ENCODE measurements at places on chromosomes 5 and 9.

- DNase-seq: no peak
These were observed 3.9 kb downstream of the FNIP1 start for GRCh38 chr5:131792896-131793295.

DNA sequence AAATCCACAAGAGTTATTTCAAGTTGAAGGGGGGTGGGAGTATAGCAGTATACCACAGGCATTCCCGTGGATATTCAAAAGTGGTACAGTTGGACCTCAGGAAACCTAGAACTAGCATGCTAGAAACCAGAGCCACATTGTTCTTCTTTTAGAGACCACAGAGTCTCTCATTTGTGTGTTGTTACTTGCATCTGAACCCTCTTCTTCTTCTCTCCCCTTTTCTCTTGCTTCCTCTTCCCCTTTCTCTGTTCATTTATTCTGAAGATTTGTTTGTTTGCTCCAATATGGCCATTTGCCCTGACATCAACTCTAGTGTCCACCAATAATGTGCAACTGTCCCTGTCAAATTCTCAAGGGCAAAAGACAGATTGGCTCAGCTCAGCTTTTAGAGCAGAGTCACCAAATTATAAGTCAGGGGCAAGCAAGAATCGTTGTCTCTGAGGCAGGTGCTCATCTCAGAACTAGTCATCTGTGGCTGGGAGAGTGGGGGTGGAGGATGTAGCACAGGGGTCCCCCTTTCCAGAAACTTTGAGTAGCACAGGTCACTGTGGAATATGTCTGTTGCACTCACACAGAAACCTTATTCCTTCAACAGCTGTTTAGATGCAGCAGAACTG lies 321.1 kb downstream of the ARRDC3 start:
- DNase-seq: no peak

DNA sequence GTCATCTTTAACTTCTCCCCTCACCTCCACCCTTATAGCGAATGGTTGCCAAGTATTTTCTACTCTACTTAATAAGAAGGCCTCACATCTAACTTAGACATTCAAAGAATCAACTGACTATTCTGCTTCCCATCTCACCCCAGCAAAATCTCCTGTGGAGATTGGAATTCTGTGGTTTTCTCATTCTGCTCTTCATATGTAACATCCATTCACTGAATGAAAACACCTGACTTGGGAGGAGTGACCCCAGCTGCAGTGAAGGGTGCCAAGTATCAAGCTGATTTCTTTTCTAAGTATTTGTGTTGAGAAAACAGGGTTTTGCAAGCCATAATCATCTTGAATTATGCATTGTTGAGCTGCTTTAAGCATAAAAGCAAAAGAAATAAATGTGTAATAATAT lies 42.5 kb upstream of the TAF1L start:
- no peak for DNase-seq

DNA sequence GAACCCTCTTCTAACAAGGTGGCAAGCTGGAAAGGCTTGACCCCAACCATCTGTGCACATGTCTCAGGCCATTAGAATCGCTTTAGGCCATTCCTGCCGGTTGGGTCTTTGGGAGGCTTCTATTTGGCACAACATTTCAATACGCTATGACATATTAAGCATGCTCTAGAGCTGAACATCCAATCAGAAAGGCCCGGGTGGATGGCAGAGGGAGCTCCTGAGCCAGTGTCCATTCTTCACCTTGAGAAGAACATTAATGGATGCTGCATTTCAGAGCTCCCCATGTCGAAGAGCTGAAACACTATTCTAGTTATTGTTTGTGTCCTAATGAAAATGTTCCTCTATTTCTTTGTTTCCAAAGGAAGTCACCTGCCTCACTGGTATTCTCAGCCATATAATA lies 12.8 kb downstream of the SPATA9 start:
- no peak for DNase-seq

GRCh38 chr9:109456811-109457210 lies 41.3 kb downstream of the PTPN3 start:
- DNase-seq: no peak

- no peak for DNase-seq
These were observed 26.1 kb downstream of the PWWP2A start for GRCh38 chr5:160092960-160093707.

GRCh38 chr5:127088251-127088650 lies 14.9 kb upstream of the C5orf63 start:
- no peak for DNase-seq

- DNase-seq: no peak
These were observed 12.1 kb upstream of the ATP6V0E1 start for GRCh38 chr5:172971482-172971881.

DNA sequence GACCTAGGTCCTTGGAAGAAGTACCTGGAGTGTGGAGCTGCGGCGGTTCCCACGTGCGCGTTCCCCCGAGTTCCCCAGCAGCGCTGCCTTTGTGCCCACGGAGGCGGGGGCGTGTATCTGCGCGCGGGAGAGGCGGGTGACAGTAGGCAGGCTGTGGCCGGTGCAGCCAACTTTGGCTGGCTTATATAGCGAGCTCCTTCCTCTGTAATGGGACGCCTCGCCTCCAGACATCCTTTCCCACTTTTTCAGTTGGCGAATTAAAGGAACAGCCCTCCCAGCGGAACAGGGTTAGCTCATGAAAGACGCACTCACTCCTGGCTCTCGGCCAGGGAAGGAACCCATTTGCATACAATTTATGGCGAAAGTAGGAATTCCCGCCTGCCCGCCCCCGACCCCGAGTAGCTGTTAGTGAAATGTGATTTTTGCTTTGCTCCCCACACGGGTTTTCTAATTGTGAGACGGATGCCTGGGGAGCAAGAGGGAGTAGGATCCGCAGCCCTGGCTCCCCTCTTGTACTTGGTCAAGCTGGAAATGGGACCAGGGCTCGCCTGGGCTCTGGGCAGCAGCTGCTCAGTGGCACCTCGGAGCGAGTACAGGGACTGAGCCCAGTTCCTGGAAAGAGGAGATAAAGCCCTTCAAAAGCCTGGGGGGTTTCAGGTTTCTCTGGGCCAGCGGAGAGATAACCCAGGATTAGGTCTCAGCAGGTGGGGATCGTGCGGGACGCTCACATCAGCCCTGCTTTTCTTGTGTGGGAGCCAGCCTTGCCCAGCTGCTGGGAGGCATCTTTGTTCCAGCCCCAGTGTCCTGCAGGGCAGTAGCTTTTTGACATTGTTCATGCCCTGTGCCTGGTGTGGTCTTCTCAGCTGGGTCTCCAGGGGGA lies at the start of gene TNC:
TSS of gene TNC (minus strand) at position 159 of the 880 bp plus-strand sequence. CDS start 27,139 bp downstream, outside the sequence.
- DNase-seq: no peak

DNA sequence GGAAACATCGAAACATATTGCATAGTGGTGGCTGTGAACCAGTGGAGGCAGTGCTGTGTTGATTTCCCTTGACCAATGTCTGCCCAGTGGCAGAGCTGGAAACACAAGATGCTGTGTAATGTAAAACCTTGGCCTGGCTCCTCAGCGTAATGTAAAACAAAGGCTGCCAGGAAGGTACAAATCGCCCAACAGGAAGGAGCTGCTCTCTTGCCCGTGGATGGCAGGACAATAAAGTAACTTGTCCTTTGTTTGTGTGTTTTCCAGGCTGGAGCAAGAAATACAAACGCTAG lies 143.4 kb downstream of the PALM2AKAP2 start:
- no peak for DNase-seq

DNA sequence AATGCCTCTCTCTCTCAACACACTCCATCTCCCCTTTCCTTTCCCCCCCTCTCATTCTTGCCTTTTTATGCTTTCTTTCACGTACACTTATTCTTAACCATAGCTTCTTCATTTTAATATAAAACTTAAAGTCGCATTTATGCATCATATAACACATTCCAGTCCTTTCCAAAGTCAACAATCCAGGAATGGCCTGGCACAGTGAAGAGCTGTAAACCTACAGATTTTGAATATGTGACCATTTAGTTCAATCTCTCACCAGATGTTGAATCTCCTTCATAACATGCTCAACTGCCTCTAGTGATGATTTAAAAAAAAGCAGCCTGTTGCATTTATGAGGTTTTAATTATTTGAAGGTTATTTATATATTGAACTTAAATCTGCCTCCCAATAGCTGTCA lies 186.2 kb upstream of the GRAMD2B start:
- DNase-seq: no peak

DNA sequence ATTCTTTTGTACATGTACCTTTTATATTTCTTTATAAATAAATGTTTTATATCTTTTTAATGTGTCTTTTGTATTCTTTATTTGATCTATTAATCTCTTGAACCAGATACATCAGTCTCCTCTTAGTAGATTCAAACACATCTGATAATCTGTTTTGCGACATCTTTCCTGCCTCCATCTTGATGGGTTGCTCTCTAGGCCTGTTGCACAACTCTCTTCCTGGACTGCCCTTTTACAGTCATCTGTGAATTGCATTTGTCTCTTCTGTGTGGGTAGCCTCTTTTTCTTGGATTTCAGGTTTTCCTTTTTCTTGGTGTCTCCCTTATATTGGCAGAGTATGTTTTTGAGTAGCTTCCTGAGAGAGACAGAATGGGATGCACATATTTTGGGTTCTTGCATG lies 6.2 kb downstream of the ZFYVE16 start:
- DNase-seq: no peak

DNA sequence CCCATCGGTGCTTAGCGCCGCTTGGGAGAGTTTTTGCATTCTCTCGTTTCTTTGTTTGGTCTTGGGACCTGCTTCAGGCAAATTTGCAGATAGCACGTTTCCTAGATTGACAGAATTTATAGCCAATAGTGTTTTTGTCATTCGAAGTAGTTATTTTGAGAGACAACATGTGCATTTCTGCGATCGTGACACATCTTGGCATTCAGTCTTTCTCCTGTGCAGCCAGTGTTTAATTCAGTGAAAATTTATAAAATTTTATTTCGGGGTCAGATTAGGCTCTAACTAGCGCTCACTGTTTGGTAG lies 830 bp downstream of the PRRC1 start:
- DNase-seq: no peak

- no peak for DNase-seq
These were observed 393.1 kb downstream of the BRINP1 start for GRCh38 chr9:118976160-118976559.

DNA sequence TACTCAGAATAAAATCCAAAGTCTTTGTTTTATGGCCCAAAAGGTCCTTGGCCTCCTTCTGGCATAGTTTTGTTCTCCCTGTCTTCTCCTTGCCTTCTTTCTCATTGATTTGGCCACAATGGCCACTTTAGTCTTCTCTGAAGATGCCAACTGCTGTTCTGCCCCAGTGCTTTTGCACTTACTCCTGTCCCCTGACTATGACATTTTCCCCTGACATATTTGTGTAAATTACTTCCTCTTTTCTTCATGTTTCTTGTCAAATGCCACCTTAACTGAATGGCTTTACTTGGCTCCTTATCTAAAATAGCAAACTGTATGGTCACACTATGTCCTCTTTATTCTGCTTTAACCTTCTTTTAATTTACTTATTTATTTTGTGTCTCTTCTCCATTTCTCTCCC lies 484.7 kb upstream of the ARRDC3 start:
- no peak for DNase-seq

- DNase-seq: no peak
These were observed 99.5 kb downstream of the LHFPL2 start for GRCh38 chr5:78549043-78549442.

DNA sequence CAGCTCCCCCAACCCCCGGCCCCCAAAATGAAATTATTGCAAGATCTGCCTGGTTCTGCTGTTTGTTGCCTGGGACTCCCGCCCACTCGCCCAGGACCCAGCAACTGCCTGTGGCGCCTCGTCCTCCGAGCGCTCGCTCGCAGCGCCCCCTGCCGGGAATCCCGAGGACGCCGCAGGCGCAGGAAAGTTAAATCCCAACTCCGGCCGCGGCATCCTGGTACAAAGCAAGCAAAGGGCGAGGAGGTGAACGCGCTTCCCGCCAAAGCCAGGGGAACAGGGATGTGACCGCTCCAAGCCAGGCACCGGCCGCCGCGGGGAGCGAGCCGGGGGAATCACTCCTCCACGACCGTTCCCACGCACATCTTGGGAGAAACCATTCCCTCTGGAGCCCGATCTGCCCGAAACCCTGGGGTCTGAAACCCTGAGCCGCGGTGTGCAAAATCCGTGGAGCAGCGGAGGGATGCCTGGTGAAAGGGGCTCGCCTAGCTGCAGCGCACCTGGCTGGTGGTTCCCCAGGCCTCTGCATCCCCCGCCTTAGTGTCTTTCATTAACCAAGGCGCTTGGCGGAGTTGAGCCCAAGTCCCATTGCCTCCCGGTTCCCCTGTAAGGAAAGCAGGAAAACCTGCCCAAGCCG lies 1.3 kb downstream of the SEMA5A start:
- no peak for DNase-seq

- no peak for DNase-seq
These were observed 1.7 kb upstream of the HBEGF start for GRCh38 chr5:140348104-140348503.

- DNase-seq: no peak
These were observed 78.2 kb downstream of the RAI14 start for GRCh38 chr5:34734326-34734725.

DNA sequence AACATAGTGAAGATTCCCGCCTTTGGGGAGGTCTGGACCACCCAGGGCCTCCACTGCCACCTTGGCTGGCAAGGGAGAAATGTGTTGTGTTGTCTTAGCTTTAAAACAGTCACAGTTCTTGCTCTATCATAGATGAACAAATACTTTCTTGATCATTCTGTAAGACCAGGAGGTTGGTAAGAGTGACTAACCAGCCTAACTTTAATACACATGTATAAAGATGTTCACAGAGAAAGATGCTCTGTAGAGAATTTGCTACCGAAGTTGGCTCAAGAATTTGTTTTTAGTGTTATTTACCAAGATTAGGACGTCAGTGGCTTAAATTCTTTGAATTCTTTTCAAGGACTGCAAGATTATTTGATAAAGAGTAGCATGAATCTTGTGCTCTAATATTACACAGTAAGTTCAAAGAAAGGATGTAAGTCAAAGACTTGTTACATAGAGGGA lies 28.4 kb downstream of the GLRX start:
- DNase-seq: no peak

DNA sequence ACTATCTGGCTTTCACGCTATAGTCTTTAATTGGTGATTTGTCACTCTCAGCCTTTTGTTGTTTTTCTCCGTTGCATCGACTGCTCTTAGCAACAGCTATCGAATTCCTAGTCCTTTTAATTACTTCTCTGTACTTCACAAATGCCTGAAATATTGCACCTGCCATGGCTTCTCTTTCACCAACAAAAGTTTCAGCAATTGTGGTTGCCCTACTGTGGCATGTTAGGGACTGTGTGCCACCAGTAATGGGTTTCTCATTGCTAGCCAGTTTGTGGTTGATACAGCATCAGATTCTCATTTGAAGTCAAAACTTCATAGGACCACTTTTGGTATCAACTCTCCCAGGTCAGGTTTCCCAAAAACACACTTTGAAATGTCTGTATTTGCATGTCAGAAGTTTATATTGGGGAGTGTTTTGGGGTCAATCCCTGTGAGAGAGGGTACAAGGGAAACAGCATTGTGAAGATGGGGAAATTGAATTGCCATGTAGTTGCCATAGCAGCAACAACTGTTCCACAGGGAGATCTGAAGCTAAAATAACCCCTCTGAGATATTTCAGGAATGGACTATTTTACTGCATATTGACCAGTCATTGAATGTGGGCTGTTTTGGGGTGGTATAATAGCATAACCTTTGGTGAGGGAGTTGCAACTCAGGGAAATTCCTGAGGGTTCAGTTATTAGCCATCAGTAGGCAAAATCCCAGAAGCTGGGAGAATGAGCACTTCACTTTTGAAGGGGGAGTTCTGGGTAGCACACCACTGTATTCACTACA lies 99.2 kb downstream of the WDR70 start:
- no peak for DNase-seq

GRCh38 chr5:158679221-158679641 lies 420.5 kb downstream of the EBF1 start:
- DNase-seq: no peak

Data from CD4-positive, CD25-positive, alpha-beta regulatory T cell (primary cell).